Kidney (tissue), 22 donors: ENCODE measurements at places on chromosomes 1 and 21.

DNA sequence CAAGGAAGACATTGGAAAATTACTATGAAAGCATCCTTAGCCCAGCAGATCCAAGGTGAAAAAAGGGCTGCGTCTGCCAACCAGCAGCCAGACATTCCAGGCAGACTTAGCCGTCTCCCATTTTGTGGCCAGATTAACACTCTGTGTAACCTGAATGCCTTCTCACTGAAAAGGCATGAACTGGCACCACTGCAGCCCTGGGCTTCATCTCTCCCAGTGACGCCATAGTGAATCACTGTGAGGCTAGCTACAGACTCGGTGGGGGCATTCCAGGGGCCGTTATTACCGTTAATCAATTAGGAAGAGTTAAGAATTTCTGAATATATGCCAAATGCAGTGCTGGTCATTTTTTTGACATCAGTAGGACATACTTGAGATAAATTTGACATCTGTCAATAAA is 627.4 kb downstream of the LMO4 start:
- DNase-seq, result no peak

DNA sequence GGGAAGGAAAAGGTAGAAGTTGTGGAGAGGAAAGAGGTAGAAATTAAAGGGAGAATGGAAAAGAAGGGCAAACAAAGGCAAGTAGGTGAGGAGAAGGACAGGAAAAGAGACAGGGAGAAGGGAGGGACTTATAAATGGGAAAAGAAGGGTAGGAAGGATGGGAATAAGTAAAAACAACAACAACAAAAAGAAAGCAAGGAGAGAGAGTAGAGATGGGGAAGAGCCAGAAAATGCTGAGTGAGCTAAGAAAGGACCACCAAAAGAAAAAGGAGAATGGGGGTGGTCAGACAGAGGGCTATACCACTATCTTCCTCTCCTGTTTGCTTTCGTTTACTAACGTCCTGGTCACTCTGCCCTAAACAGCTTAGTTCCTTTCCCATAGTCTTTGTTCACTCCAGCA is 1.7 kb upstream of the CMPK1 start:
- DNase-seq, result no peak

DNA sequence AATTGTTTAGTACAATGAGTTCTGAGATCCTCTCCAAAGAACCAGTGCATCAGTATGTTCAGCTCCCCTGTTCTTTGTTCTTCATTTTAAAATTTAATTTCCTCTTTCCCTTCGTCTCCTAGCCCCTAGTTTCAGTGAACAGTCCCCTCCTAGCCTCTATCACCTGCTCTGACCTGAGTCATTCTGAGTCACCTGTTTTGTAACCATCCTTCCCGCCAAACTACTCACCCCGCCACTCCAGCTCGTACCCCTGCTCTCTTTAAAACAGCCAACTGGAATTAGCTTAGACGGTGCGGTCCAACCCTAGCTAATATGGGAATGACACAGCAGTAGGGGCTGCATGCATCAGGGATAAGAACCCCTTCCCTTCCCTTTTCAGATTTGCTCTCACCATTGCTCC is 16.8 kb upstream of the ERVH48-1 start:
- DNase-seq, result no peak

- no peak for DNase-seq
Observed at GRCh38 chr1:187275985-187276575, 447.3 kb downstream of the PLA2G4A start.

DNA sequence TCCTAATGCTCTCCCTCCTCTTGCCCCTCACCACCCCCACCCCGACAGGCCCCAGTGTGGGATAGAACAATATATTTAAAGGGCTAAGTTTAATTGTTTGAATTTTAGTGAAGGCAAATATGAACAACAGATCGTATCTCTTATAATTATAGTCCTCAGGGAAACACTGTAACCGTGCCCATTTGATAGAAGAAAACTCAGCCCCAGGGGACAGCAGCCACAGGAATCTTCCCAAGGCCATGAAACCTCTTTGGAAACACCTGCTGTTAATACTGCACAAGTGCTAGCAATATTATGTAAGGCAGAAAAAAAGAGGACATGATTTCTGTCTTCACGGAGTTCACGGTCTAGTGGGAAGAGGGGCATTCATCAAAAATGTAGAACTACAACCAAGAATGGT is 142.2 kb downstream of the URB2 start:
- no peak for DNase-seq

DNA sequence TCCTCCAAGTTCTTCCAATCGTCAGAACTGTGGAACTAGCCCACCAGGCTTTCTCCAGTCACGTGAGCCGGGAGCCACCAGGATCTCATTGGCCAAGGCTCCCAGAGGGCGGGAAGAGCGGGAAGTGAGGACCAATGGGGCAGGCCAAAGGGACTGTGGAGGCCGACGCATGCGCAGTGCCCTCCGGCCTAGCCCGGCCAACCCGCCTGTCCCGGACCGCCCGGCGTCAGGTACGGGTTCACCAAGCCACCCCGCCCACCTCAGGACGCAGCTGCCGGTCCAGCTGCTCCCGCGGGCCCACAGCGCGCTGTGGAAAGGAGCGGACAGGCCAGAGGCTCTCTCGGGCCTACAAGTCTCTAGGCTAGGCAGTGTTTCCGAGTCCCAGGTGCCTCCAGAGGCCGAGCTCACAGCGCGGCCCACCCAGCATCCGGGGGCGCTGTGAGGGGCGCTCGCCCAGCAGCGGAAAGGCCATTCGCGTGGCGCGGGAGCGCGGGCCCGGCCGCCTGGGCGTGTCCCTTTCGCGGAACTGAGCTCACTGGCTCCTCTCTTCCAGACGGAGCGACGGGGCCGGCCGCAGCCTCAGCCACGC is 10.9 kb downstream of the OR14I1 start:
- DNase-seq, result peak; percentile 71

DNA sequence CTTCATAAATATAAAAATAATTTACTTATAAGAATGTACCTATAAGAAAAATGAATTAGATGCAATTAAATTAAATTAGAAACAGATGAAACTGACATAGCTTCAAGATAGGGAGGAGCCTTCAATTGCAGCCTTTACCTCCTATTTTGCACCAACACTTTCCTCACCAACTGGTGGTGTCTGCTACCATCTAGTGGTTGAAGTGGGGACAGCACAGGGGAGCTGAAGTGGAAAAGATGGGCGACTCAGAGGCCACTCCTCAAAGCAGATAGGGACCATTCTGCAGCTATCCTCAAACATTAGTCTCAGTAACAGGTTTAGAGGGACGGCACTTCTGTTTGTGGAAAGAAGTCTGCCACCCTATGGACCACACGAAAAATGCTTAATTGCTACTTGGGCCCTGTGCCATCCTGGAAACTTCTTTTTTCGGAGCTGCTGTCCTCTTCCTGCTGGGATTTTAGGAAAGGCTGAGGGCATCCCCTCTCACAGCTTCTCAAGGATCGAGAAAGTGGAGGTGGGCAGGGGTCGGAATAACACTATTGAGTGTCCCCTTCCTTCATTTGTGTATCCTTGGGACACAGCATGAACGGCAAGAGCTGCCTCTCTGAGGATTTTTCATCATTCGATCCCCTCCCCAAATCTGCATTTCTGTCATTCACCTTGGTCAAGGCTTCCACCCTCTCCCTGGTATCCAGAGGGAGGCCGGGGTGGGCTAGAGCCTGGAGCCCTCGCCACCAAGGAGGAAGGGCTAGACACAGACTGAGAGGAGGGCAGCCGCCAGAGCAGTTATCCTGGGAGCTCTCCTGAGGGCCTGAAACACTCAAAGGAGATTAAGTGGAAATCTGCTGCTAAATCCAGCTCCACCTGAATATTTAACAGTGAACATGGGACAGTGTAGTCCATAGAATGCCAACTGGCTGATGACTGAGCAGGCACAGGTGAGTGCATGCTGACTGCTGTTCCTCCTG is 9.6 kb downstream of the PROK1 start:
- peak; percentile 74 for DNase-seq

GRCh38 chr1:230105754-230106625 is 39.0 kb downstream of the GALNT2 start:
- DNase-seq, result no peak

- no peak for DNase-seq
Observed at GRCh38 chr1:93620841-93621210, 60.8 kb downstream of the BCAR3 start.

DNA sequence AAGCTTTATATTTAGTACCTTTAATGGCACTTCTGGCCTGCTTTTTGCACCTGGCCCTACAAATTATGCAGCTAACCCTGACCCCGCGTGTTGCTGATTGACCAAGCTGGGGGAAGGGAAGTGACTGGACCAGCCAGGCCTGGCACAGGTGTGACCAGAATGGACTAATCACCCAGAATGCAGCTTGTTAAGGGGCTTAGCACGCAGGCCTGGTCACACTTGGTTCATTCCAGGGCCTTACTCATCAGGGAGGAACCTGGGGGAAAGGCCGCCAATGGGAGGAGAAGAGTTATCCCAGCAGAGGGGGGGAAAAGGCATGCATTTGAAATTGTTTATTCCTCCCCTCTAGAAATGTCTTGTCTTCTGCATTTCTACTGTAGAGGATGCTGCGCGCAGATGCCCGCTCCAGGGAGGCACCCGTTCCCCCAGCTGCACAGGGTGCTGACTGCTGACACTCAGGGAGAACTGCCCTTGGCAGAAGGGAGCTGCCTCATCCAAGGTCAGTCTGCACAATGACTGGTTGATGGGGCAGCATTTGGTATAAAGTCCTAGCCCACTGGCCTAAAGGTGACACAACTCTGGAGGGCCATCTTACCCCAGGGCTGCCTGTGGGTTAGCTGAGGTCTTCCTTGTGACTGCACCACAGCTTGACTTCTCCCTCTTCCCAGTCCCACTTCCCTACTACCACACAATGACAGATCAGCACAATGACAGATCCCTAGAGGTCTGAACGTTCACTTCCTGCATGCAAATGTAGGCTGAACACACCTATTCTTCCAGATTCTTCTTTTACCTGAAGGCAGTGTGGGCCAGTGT is 29.0 kb downstream of the DHCR24 start:
- peak; percentile 79 for DNase-seq

DNA sequence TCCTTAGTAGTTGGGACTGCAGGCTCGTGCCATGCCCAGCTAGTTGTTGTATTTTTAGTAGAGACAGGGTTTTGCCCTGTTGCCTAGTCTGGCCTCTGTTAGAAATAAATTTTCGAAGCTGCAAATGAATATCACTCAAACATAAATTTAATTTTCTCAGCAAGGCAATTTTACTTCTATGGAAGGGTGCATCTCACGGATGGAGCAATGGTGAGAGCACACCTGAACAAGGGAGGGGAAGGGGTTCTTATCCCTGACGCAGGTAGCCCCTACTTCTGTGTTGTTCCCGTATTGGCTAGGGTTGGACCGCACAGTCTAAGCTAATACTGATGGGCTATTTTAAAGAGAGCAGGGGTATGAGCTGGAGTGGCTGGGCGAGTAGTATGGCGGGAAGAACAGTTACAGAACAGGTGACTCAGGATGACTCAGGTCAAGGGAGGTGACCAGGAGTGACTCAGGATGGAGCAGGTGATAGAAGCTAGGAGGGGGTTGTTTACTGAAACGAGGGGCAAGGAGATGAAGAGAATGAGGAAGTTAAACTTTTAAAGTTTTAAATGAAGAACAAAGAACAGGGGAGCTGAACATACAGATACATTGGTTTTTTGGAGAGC is 7.5 kb downstream of the MDM4 start:
- DNase-seq, result no peak

DNA sequence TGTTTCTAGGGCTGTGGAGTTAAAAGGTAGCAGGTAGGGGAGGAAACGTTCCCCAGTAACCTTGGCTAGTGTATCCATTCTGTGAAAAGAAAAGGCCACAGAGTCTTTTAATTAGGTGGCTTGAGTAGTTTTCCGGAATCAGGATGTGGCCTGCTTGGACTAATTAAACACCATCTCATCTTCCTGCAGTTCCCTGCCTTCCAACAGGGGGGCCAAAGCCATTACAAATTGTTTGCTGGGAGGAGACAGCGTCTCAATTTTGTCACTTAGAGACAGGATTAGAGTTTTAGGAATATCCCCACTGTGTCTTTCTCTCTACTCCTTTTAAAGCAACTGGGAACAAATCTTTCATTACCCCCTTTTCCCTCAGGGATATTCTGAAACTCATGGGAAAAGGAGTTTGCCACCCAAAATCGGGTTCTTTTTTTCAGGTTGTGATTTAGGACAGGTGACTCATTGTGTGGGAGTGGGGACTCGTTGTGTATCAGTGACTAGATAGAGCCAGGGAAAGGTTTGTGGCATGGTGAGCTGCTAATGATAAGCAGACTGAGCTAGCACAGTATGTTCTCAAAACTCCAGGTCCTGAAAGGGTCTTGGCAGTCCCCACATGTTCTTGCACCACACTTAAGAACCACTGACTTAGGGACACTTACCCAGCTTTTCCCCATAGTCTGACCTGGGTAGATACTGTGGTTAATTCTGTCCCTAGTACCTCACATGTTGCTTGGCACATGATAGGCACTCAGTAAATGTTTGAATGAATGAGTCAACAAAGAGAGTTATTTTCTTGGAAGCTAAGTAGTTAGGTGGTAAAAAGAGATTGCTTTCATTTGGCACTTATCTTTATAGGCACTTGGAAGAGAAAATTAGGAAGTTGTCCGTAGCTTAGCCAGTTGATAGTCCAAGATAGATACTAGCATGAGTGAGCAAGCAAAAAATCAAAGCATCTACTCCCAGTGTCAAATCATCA is 22.5 kb downstream of the INTS3 start:
- no peak for DNase-seq

DNA sequence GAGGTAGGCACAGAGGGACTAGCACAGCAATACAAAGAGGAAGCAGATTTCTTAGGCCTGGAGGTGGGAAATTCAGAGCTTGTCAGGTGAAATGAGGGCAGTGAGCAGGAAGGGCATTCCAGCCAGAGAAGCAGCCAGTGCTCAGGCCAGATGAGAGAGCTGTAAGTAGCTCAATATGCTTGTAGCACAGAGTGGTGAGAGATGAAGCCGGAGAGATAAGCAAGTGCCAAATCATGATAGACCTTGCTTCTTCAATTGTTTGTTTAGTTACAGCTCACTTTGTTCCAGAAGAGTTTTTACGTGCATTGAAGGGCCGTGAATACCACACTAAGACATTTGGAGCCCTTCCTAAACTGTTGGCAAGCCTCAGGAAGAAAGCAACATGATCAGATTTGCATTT is 42.0 kb upstream of the ADAMTS1 start:
- DNase-seq, result no peak

DNA sequence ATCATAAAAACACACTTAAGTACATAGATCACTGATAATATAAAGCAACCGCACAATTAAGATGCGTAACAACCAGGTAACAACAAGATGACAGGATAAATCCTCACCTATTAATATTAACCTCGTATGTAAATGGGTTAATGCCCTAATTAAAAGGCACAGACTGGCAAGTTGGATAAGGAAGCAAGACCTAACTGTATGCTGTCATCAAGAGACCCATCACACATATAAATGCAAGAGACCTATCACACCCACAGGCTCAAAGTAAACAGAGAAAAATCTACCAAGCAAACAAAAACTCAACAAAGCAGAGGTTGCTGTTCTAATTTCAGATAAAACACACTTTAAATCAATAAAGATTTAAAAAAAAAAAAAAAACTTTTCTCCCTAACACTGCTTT is 151.8 kb downstream of the FAF1 start:
- no peak for DNase-seq

- peak; percentile 69 for DNase-seq
Observed at GRCh38 chr21:31945141-31945540, 72.3 kb downstream of the HUNK start.
